ENCODE measurements at places on chromosomes 5 and 9.

DNA sequence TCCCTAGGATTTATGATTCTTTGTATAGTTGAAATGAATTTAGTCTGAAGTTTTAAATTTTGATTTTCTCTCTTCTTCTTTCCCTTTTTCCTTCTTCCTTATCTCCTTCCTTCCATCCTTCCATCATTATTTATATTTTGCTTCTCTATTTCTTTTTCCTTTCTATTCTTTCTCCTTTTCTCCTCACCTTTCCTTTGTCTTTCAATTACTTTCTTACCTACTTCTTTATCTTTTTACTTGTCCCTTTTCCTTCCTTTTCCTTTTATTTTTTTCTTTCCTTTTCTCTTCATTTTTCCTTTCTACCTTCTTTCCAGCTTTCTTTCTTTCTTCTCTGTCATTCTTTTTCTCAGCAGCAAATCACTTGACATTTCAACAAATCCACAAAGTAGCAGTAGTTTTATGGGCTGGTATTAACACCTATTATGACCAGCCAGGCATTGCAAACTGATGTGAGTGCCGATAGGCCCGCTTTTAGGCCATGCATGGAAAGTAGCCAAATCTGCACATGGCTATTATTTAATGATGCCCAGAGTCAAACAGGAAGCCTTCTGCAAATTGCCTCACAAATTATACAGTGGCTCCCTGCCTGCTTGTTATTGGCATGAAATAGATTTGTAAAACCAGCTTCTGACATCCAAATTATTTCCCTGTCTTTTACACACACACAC lies 37.1 kb upstream of the NR3C1 start:
- peak; percentile 49 for DNase-seq

- peak; percentile 47 for DNase-seq
Measured at GRCh38 chr5:53381-54174, 38.4 kb upstream of the PLEKHG4B start.

GRCh38 chr9:96646081-96646991 lies 8.8 kb downstream of the PRXL2C start:
- no peak for DNase-seq

GRCh38 chr5:151870820-151871219 lies 53.8 kb downstream of the GLRA1 start:
- DNase-seq, result no peak

DNA sequence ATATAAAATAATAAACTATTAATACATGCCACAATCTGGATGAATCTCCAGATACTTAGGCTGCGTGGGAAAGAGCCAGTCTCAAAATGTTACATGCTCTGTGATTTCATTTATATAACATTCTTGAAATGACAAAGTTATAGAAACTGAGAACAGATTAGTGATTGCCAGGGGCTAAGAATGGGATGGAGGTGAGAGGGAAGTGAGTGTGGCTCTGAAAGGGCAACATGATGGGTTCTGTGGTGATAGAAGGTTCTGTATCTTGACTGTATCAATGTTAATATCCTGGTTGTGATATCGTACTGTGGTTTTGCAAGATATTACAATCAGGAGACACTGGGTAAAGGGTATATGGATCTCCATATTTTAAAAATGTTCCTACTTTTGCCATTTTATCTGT lies 50.7 kb downstream of the SPEF2 start:
- DNase-seq, result no peak

DNA sequence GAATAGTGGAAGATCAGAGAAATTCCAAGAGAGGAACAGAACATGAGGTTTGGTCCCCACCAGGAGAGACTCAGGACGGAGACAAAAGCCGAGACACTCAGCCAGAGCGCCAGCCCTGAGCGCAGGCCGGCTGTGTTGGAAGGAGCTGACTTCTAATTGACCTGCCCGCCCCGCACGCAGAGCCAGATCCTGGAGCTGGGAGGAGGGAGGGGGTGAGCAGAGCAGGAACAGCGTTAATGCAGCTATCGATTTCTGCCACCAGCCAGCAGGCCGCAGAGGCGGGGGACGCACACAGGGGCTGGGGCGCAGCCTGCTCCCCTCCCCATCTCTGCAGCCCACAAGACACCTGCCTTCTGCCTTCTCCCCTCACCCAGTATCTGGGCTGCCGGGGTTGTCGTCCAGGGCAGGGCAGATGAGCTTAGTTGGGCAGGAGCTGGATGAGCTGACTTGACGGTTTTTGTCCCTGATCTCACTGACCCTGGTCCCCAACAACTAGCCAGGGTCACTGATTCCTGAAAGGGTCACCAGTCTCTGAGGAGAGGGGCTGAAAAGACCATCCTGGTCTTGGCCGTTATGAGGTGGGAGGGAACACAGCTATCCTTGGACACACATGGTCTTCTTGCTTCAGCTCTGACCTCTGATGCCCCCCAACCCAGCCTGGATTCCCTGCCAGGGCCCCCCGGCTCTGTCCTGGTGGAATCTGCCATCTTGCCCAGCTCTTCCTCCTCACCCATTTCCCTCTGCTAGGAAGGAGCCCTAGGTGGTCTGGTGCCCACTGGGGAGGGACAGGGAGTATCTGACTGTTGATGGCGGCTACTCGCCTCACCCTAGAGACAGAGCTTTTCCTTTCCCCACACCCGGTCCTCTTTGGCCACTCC lies 29.8 kb downstream of the CXXC5 start:
- no peak for DNase-seq

DNA sequence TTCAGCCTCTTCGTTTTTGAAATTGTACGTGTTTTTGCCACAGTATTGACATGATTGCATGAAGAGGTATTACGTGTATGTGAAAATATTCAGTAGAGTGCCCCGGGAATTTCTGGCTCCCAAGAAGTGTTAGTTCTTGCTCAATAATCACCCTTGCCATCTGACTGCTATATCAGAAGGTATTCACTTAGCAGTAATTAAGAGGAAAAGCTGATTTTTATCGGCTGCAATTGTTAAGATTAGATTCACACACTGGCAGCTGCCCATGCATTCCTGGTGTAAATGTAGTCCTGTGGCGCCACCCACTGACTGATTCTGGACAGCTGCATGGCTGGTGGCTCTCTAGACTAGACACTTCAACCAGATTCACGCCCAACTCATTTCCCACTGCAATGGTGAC lies 440.1 kb upstream of the ADAMTS16 start:
- DNase-seq, result peak; percentile 8

DNA sequence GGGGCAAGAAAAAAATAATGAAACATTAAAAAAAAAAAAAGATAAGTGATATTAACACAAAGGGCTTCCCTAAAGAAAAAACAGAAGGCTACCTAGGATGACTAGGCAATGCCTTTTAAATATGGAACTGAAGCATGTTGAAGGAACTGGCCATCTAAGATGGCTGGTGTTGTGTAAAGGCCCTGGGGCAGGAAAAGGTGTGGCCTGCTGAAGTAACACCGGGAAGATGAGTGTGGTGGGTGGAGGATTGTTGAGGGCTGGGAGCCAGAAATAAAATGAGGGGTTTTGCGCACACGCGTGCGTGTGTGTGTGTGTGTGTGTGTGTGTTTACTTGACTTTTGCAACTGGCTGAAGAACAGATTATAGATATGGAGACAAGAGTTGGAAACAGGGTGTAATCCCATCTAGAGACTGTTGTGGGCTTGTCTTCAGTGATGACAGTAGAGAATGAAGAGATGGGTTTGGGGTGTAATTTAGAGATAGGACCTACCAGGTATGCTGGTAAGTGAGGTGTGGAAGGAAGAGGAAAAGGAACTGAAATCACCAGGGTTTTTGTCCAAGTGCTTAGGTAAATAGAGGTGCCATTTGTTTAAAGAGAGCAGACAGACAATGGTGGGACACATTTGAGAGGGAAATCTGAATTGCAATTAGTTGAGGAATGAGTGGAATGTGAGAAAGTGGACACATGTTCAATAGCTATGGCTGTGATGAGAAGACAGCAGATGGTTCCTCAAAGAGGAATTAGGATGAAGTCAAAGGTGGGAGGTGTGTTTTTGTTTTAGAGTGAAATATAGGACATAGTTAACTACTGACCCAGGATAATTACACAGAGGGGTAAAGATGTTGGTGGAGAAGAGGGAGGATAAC lies 33.9 kb downstream of the RAD23B start:
- no peak for DNase-seq

- DNase-seq, result peak; percentile 10
Measured at GRCh38 chr9:135379540-135380267, 99.9 kb upstream of the PPP1R26 start.

- no peak for DNase-seq
Measured at GRCh38 chr5:56900395-56900794, 9.0 kb upstream of the SETD9 start.

GRCh38 chr5:132420706-132421272 lies 51.3 kb downstream of the SLC22A5 start:
- no peak for DNase-seq

GRCh38 chr5:125142458-125142857 lies 396.0 kb upstream of the ZNF608 start:
- no peak for DNase-seq

DNA sequence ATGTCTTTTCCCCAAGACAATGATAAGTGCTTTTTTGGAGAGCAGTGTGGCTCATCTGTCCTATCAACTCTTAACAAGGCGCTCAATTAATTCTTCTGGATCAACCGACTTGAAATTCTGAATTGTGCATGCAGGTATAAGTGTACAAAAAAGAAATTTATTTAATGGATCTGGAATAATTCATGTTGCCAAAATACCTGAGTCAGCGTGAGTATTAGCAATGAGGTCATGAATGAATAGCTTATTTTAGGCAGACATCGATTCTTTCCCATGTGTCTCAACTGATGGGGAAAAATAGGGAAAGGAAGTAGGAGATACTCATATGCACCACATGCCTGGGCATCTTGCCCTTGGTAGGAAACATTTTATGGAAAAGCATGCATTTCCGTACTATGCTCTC lies 68.0 kb downstream of the C6 start:
- no peak for DNase-seq

- no peak for DNase-seq
Measured at GRCh38 chr9:70917277-70917676, 204.1 kb downstream of the TRPM3 start.

- no peak for DNase-seq
Measured at GRCh38 chr5:39905356-39905755, 480.6 kb upstream of the DAB2 start.

- no peak for DNase-seq
Measured at GRCh38 chr9:130531670-130532069, 47.7 kb upstream of the FUBP3 start.

Data from DMS79 (cell line).